ENCODE measurements at places on chromosomes 1 and 21. TPM values are rescaled to one million over a fixed set of nuclear protein-coding genes. Genes with fewer than 3 reads are reported as not detected.
A peak's percentile ranks its signal among the peaks of the same experiment; 100 is the strongest.

The SLC5A9 gene
- not detected for total RNA-seq

DNA sequence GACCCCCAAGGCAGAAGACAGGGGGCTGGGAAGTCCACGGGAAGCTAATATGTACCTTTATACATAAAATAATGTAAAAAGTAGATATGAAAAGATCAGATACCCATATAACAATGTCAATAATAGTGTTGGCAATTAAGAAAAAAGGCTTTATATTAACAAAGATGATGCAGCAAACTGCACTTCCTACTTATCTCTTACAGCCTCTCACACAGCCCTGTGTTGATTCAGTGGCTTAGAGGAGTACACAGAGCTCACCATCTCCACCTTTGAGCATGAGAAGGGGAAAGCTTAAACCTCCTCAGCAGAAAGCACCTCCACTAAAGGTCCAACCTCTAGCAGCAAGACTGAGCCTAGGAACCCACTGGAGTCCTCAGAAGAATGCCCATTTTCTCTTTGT is 7.2 kb upstream of the VSIG8 start:
- DNase-seq: no peak
- H3K36me3 ChIP-seq: no peaks in the 10 kb centered on the region
- H3K4me3 ChIP-seq: no peak overlapping the region
- H3K27ac ChIP-seq: no peak overlapping the region
- H3K27me3 ChIP-seq: peaks cover 27% of the 10 kb centered on the region

DNA sequence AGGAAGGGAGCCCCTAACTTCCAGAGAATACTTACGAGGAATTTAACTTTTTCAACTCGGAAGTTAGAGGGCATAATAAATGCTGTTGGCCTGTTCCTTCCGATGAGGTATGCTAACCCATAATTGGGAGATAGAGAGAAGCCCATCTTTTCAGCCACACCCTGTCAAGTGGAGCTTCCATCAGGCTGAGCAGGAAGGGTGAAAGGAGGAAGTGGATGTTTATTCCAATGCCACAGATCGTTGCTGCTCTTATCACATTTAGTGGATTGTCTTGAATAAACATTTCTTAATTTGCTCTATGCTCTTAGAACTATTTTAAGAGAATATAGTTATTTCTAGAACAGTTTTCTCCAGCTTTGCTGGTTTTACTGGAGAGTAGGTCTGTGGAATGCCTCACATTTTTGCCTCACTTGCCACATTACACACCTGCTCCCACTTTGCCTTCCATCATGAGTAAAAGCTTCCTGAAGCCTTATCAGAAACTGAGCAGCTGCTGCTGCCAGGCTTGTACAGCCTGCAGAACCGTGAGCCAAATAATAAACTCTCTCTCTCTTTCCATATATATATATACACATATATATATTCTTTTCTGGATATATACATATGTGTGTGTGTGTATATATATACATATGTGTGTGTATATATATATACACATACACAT is 60.0 kb upstream of the RGS21 start:
- H3K4me3 ChIP-seq: no peak overlapping the region
- H3K27me3 ChIP-seq: no peaks in the 10 kb centered on the region
- H3K36me3 ChIP-seq: no peaks in the 10 kb centered on the region
- H3K27ac ChIP-seq: no peak overlapping the region
- DNase-seq: no peak

The EPHA2 gene
- not detected for total RNA-seq

- peaks cover 9% of the 10 kb centered on the region for H3K27me3 ChIP-seq
- H3K36me3 ChIP-seq: no peaks in the 10 kb centered on the region
- H3K4me1 ChIP-seq: no peaks in the 10 kb centered on the region
- H3K4me3 ChIP-seq: no peak overlapping the region
- DNase-seq: no peak
Observed at GRCh38 chr1:245129319-245130240, 25.2 kb upstream of the KIF26B start.

The BEND5 gene
- total RNA-seq: 12.4 TPM

- H3K27ac ChIP-seq: no peak overlapping the region
- no peak overlapping the region for H3K4me3 ChIP-seq
- H3K27me3 ChIP-seq: peaks cover 31% of the 10 kb centered on the region
- peaks cover under 1% of the 10 kb centered on the region for H3K36me3 ChIP-seq
Observed at GRCh38 chr1:100795646-100795985, 76.1 kb downstream of the VCAM1 start.

DNA sequence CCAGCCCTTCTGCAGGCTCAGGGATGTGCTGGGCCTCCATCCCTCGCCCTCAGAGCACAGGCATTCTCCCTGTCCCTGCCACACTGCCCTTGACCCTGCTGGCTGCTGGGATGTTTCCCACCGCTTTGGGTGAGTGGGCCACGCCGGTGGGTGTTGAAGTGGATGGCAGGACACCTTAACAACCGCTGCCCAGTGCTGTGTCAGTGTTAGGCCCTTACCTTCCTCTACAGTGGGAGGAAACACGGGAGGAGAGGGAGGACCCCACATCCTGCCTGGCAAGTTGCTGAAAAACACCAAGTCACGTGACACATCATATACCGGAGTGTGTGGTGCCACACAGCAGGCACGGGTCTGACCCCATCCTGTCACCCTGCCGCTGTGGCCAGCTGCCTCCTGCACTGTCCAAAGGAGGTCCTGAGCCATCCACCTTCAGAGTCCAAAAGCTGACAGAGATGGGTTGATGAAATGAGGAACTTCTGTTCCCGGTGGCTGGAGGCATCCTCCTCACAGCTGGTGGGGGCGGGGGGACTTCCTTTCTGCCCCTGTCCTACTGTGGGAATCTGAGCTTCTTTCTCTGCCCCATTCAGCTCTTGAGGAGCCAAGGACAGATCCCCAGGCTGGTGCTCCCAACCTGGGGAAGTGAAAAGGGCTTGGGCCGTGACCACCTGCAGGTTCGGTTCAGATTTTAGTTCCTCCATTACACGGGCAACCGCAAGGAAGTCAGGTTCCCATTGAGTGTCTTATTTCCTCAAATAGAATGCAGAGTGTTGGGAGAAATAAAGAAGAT is 3.2 kb upstream of the THEMIS2 start:
- peaks cover 34% of the 10 kb centered on the region for H3K4me1 ChIP-seq
- peak overlapping the region; percentile 67 for H3K4me3 ChIP-seq
- H3K27me3 ChIP-seq: no peaks in the 10 kb centered on the region
- peaks cover 3% of the 10 kb centered on the region for H3K36me3 ChIP-seq
- H3K27ac ChIP-seq: peak overlapping the region; percentile 92
- peak; percentile 73 for DNase-seq

- H3K36me3 ChIP-seq: no peaks in the 10 kb centered on the region
- H3K27me3 ChIP-seq: peaks cover 72% of the 10 kb centered on the region
- no peak overlapping the region for H3K4me3 ChIP-seq
Observed at GRCh38 chr1:9197186-9198099, 37.1 kb upstream of the H6PD start.

DNA sequence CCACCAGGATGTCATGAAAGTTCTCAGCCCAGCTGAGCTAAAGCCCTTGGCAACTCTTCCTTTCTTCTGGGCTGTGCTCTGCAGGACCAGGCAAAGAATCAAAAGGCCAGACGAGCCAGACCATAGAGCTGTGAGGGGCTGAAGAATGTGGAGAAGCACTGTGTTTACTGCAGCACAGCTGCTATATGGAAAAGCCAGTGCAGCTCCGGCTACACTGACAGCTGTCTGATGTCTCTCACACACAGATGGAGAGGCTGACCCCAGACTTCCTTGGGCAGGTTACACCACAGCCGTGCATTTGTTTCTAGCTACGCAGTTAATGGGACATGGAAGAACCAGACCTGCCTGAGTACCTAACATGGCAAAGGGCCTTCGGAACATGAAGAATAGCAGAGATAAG is 40.3 kb downstream of the CD247 start:
- H3K4me1 ChIP-seq: peaks cover 74% of the 10 kb centered on the region
- no peak for DNase-seq
- no peaks in the 10 kb centered on the region for H3K27me3 ChIP-seq
- peak overlapping the region; percentile 2 for H3K4me3 ChIP-seq
- H3K36me3 ChIP-seq: peaks cover 60% of the 10 kb centered on the region

DNA sequence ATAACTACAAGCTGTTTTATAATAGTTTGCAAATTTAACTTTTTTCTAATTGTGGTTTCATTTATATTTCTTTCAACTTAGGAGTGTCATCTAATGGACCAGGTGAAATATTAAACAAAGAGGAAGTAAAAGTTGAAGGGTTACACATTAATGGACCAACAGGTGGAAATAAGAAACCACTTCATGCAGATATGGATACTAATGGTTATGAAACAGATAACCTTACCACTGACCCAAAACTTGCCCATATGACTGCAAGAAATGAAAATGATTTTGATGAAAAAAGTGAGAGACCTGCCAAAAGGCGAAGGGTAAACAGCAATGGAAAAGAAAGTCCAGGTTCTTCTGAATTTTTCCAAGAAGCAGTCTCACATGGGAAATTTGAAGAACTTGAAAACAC is 59.7 kb downstream of the MIER1 start:
- no peak overlapping the region for H3K4me3 ChIP-seq
- no peak for DNase-seq
- peaks cover 34% of the 10 kb centered on the region for H3K36me3 ChIP-seq
- H3K4me1 ChIP-seq: peaks cover 20% of the 10 kb centered on the region
- H3K27ac ChIP-seq: peak overlapping the region; percentile 5

The CENPL gene
- total RNA-seq: 33.9 TPM

GRCh38 chr21:42233067-42233961 is 14.4 kb downstream of the ABCG1 start:
- peak; percentile 71 for DNase-seq
- peaks cover 77% of the 10 kb centered on the region for H3K4me1 ChIP-seq
- H3K27ac ChIP-seq: peak overlapping the region; percentile 92
- peaks cover 1% of the 10 kb centered on the region for H3K36me3 ChIP-seq

The LCE2C gene
- not detected for total RNA-seq

The AADACL3 gene
- not detected for total RNA-seq

The SERINC2 gene
- 0.14 TPM for total RNA-seq

DNA sequence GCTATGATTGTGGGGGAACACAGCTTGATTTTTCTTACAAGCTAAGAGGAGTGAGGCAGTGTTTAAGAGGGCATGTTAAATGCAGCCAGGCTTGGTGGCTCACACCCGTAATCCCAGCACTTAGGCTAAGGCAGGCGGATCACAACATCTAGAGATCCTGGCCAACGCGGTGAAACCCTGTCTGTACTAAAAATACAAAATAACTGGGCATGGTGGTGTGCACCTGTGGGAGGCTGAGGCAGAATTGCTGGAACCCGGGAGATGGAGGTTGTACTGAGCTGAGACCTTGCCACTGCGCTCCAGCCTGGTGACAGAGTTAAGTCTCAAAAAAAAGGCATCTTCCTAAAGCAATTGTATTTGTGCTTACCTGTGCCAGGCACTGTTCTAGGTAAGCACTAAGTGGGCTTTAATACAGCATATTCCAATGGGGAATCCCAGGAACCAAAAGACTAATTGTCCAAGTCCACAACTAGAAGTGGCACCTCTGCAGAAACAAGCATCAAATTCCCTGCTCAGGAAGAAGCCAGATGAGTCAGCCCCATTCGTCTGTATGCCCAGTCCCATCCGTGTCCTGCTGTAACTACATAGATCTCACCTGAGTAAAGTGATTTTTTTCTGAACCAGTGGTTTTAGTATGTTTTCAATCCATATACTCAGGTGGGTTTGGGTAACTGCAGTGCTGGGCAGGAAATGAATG is 4.6 kb downstream of the RCC1 start:
- H3K36me3 ChIP-seq: peaks cover 66% of the 10 kb centered on the region
- peak overlapping the region; percentile 99 for H3K4me3 ChIP-seq
- no peaks in the 10 kb centered on the region for H3K27me3 ChIP-seq
- peak overlapping the region; percentile 99 for H3K27ac ChIP-seq
- peaks cover 42% of the 10 kb centered on the region for H3K4me1 ChIP-seq
- DNase-seq: no peak

The RNF2 gene
- 23.7 TPM for total RNA-seq

The TMPRSS3 gene
- 7.8 TPM for total RNA-seq

DNA sequence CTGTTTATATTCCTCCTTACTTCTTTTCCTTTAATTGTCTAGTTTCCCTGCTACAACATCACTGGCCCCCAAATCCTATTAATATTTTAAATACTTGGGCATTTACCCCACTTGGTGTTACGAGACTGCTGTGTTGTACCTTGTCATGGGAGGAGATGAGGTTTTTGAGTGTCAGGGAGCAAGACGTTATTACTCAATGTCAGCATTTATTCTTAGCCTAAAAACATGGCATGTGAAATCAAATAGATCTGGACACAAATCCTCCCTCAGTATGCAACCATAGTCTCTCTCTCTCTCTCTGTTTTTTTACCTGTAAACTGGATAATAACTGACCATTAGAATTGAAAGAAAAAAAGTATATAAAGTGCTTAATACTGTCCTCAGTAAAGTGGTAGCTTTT is 4.6 kb downstream of the LRRC8B start:
- H3K27me3 ChIP-seq: no peaks in the 10 kb centered on the region
- H3K36me3 ChIP-seq: peaks cover 34% of the 10 kb centered on the region
- DNase-seq: no peak
- peaks cover 22% of the 10 kb centered on the region for H3K4me1 ChIP-seq
- no peak overlapping the region for H3K27ac ChIP-seq
- H3K4me3 ChIP-seq: no peak overlapping the region

DNA sequence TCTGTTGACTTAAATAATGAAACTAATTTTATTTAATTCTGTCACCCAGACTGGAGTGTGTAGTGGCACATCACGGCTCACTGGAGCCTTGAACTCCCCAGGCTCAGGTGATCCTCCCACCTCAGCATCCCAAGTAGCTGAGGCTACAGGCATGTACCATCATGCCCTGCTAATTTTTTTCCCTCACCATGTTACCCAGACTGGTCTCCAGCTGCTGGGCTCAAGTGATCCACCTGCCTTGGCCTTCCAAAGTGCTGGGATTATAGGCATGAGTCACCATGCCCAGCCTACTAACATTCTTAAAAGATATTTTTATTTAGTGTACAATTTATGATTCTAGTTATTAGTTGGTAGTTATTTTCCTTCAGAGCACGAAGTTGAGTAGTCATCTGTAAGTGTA is 49.5 kb downstream of the NRDC start:
- no peak overlapping the region for H3K4me3 ChIP-seq
- no peak for DNase-seq
- H3K27ac ChIP-seq: no peak overlapping the region
- H3K27me3 ChIP-seq: no peaks in the 10 kb centered on the region
- H3K36me3 ChIP-seq: peaks cover 16% of the 10 kb centered on the region
- no peaks in the 10 kb centered on the region for H3K4me1 ChIP-seq

DNA sequence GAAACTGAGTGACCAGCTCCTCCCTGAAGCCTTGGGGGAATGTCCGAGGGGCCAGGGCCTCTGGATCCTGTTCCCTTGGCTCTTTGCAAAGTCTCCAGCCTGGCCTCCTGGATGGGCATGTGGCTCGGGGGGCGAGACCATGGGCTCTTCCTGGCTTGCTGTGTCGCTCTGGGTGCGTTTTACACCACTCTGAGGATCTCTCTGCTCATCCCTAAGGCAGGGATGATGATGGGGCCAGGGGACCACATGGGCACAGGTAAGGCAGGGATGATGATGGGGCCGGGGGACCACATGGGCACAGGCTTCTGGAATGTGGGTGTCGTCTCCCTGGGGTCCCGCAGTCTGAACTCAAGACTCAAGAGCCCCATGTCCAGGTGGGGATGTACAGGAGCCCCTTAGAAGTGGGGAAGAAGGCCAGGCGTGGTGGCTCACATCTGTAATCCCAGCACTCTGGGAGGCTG is 17.7 kb downstream of the TP73 start:
- H3K27ac ChIP-seq: no peak overlapping the region
- no peak for DNase-seq
- no peak overlapping the region for H3K4me3 ChIP-seq
- H3K36me3 ChIP-seq: no peaks in the 10 kb centered on the region
- H3K27me3 ChIP-seq: no peaks in the 10 kb centered on the region
- H3K4me1 ChIP-seq: peaks cover 1% of the 10 kb centered on the region

The S100A4 gene
- 385 TPM for total RNA-seq

Measured in activated naive CD8-positive, alpha-beta T cell treated with anti-CD3 and anti-CD28 coated beads, Interleukin-2, amount 10 ng/mL, durations not matched to agents 7 days and 5 days (primary cell).